ENCODE measurements at places on chromosomes 5 and 9. TPM values are rescaled to one million over a fixed set of nuclear protein-coding genes. Genes with fewer than 3 reads are reported as not detected.

The FAM151B gene
- total RNA-seq = 2.1 TPM

The UGT3A1 gene
- total RNA-seq = not detected

The ANKS6 gene
- total RNA-seq = 18.6 TPM

The SEMA6A gene
- total RNA-seq = 24.9 TPM

The ANKRD34B gene
- not detected for total RNA-seq

All from posterior vena cava (tissue), 2 donors.